ENCODE measurements at places on chromosomes 3 and 15. TPM values are rescaled to one million over a fixed set of nuclear protein-coding genes. Genes with fewer than 3 reads are reported as not detected.

- DNase-seq = no peak
These were observed 6.7 kb downstream of the EPHA3 start for GRCh38 chr3:89113893-89114840.

- DNase-seq = no peak
These were observed 885.9 kb downstream of the FHIT start for GRCh38 chr3:60365360-60365759.

- no peak for DNase-seq
These were observed 253.2 kb downstream of the NR2F2 start for GRCh38 chr15:96583671-96584070.

- DNase-seq = peak; percentile 7
These were observed 60.8 kb upstream of the MEF2A start for GRCh38 chr15:99504823-99505551.

DNA sequence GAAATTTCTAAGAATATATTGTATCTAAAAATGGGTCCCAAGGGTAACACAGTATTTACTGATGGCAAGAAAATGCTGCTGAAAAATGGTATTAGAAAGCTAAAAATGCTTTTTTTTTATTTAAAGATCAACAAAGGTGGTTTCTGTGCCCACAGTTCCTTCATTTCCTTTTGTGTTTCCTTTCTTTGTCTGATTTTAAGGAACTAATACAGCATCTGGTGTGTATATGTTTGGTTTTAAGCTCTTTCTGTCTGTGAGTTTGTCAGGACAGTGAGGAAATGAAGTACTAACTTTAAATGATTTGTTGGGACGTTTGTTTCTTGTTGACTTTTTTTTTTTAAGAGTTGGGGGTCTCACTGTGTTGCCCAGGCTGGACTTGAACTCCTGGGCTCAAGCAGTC lies 38.2 kb downstream of the RASA2 start:
- no peak for DNase-seq

GRCh38 chr3:29171043-29171990 lies 109.6 kb upstream of the RBMS3 start:
- no peak for DNase-seq

- DNase-seq = no peak
These were observed 136.5 kb downstream of the ZNF609 start for GRCh38 chr15:64596701-64597476.

GRCh38 chr15:95202569-95203349 lies 971.4 kb downstream of the MCTP2 start:
- no peak for DNase-seq

- DNase-seq = no peak
These were observed 34.2 kb downstream of the ADAMTS17 start for GRCh38 chr15:100307241-100308212.

- no peak for DNase-seq
These were observed 83.5 kb upstream of the ZNF280D start for GRCh38 chr15:56816781-56817180.

GRCh38 chr3:12273045-12273695 lies 15.7 kb upstream of the PPARG start:
- DNase-seq = no peak

DNA sequence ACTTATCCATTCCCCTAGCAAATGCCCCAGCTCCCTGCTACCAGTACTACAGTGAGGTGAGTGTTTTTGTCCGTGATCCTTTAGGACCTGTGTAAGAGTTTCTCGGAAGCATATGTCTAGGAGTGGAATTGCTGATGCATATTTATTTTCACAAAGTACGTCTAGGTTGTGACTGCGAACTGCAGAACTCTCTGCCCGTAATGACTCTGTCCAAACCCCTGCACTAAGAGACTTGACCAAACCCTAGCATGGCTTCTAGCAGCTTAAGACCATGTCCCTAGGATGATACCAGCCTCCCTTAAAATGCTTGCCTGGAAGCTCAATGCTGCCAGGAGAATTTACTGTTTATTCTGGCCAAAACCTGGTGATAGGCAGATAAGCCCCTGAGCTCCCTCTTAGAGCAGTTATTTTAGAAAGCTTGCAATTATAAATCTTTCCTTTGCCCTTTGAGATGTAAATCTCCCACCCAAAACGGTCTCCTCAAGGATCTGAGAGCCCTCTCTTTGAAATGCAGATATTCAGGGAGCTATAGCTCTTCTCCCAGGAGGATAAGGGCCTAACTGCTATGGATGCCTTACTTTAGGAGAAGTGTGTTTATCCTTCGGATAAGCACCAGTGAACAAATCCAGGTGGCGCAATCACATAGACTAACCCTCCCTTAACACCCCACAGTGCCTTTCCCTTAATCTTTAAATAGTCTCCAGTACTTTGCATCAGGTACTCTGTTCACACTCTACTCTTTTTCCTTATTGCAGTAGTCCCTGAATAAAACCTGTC lies 14.7 kb upstream of the CA12 start:
- DNase-seq = no peak

GRCh38 chr3:59185591-59186369 lies 136.0 kb upstream of the CFAP20DC start:
- no peak for DNase-seq

- DNase-seq = no peak
These were observed 77.1 kb downstream of the BFSP2 start for GRCh38 chr3:133476971-133477375.

DNA sequence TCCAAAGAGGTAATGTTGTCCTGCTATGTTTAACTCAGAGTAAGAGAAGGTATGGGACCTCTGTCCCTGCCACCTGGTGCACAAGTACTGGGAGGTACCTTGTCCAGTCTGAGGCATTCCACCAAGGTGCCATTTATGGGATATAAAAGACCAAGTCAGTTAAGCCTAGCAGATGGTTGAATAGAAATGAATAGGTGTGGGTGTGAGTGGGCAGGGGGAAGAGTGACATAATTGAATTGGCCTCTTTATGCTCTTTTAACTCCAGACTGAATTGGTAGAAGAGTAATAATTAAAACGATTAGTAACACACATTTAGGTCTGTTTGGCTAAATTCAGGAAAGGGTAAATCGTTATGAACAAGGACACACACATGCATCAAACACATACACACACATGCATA lies 562 bp downstream of the ADGRG7 start:
- DNase-seq = no peak

DNA sequence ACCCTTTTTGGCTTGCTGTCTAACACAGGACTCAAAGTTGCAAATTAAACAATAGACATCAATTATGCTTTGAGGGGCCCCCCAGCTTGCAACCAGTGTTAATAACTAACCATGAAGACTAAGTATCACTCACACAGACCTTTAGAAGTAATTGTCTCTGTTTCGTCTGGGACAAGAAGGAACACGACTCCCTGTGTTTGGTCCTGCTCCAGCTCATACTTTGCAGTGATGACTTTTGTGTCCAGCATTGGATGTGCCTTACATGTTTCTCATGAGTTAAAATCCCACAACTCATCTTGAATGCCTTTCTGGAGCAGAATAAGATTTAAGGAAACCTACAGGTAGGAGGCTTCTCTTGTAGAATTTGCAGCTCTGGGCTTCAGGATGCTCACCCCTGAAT lies 53.1 kb downstream of the GMNC start:
- no peak for DNase-seq

DNA sequence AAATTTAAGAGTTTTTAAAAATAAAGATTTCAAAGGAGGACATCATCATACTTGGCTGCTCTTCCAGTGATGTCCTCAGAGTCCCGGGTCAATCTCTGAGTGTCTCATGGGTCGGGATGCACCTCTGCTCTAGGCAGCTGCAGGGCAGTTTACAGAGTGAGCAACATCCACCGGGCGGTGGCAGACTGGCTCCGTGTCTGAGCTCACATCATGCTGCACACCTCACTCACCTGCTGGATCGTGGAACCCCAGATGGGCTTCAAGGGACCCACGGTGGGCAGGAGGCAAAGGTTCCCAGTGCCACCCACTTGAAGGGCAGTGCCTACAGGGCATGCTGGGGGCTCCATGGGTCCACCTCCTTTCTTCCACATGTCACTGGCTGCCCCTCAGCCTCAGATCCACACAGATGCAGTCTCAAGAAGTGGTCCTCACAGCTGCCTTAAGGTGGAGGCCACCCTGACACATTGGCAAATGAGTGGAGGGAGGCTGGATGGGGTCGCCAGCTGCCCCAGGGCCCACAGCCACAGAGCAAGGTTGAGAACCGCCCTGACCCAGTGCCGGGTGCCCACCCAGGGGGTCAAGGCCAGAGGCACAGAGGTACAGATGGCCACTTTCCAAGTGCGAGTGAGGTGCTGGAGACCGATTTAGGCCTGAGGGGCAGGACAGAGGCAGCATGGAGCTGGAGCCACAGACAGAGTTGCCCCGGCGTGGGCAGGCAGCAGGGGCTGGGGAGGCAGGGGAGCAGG lies 25.2 kb downstream of the CYFIP1 start:
- no peak for DNase-seq

DNA sequence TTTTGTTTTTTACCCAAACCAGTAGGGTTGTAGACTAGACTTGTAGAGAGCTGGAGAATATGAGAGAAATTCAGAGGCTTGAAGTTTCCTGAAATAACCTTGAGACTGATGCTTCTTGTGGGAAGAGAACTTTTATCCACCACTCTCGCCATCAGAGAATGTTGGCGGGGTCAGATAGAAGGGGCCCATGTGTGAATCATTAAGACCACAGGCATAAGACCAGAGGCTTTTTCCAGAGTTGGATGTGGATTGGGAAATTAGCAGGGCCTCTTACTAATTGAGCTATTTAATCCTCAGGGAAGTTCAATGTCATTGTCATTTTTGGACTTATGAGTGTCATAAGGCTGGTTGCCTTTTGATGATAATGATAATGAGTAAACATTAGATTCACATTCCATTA lies 246.9 kb upstream of the THRB start:
- no peak for DNase-seq

DNA sequence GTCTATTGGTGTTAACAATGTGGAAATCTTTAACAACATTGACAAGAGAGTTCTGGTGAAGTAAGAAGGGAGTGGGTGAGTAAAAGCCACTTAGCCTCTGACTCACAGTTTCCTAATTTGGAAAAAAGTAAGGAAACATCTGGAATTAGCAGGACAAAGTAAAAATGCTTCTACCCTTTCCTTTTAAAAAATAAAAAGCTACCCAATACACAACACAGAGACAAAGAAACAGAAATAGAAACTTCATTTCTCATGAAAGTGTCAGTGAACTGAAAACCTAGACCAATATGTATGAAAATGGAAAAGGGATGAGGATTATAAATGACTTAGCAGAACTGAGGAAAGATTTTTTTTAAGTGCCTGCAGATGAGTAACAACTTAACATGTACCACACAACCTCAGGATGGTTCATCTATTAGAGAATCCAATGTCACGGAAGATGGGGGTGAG lies 65.4 kb downstream of the SSR3 start:
- no peak for DNase-seq

GRCh38 chr3:42652611-42653302 lies 740 bp upstream of the ZBTB47 start:
- peak; percentile 92 for DNase-seq

DNA sequence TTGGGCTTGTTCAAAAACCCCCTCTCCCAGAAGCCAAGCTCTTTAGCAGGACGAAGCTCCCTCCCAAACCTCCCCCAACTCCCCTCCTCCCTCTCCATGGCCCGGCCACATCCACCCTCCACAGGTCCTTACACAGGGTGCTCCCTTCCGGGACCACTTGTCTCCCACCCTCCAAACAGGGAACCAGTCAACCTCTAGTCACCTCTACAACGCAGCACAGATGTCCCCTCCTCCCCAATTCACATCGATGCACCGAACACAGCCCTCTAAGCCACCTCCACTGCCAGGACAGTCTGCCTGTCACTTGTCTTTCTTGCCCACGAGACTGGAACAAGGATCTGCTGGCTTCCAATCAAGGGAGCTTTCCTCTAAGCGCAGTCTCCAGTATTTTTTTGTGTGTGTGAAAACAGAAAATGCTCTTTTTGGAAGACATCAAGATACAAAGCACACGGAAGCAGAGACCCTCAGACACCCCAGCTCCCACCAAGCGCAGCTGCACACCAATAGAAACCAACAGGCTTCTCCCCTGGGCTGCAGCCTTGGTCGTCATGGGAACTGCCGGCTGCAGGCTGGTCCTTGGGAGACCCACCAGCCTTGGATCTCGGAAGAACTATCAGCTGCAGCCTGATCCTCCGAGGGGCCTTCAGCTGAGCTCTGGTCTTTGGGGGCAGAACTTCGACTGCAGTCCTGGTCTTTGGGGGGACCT lies 26.5 kb downstream of the IQSEC1 start:
- no peak for DNase-seq

DNA sequence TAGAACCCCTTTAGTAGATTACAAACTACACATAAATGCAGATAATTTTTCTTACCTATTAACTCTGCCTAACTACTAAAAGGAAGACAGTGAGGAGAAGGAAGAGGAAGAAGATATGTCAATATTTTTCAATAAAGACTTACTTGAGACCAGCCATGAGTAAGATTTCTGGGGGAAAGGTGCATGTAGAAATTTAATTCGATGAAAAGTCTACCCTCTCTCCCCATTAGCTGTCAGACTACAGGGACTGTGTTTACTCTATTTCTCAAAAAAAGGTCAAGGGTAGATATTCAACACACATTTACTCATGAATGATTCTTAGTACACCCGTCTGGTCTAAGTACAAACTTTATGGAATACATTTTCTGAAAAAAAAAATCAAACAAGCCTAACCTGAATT lies 6.8 kb downstream of the TSPAN3 start:
- no peak for DNase-seq

- no peak for DNase-seq
These were observed 2.5 kb upstream of the ISLR start for GRCh38 chr15:74170875-74171578.

- no peak for DNase-seq
These were observed 36.9 kb downstream of the SENP8 start for GRCh38 chr15:72155003-72155621.

DNA sequence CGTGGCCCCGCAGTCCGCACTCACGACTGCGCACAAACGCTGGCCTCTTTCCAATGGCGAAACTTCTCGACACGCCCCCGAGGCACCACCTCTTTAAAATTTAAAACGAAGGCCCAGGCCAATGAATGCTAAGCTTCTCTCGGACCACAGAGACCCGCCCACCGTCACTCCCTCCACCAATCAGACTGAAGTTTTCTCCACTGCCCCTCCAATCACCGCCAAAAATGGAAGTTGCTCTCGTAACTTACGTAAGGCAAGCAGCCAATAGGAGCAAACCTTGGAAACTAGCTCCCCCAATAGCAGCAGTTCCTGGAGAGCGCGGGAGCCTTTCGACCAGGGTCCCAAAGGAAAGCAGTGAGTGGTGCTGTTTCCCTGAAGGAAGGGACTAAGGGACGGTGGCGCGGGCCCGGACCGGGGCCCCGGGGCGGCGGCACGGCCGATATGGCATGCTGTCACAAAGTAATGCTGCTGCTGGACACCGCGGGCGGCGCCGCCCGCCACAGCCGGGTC lies at the start of gene TICRR:
TSS of gene TICRR (plus strand) at position 324 of the 510 bp plus-strand sequence. CDS start at position 442, 118 bp downstream.
- peak; percentile 99 for DNase-seq

The CMTM8 gene
- total RNA-seq = 3.7 TPM

The GOLGA6L10 gene
- 0.71 TPM for total RNA-seq

The PARP15 gene
- 0.39 TPM for total RNA-seq

The CCR8 gene
- not detected for total RNA-seq

The TSEN2 gene
- 20.4 TPM for total RNA-seq

The WDR76 gene
- 12.0 TPM for total RNA-seq

The NR1I2 gene
- total RNA-seq = not detected

The GOLGA6L22 gene
- total RNA-seq = not detected

The CNTN4 gene
- 10.6 TPM for total RNA-seq

The MINAR1 gene
- 0.42 TPM for total RNA-seq

Measured in esophagus muscularis mucosa (tissue), 4 donors.